Stimulated activated CD8-positive, alpha-beta memory T cell treated with anti-CD3 and anti-CD28 coated beads, Interleukin-7, amount 100 ng/mL, for 24 hours (primary cell): ENCODE measurements at places on chromosomes 5 and 9.

- no peak for DNase-seq
Observed at GRCh38 chr5:56686337-56687195, 128.8 kb upstream of the MAP3K1 start.

DNA sequence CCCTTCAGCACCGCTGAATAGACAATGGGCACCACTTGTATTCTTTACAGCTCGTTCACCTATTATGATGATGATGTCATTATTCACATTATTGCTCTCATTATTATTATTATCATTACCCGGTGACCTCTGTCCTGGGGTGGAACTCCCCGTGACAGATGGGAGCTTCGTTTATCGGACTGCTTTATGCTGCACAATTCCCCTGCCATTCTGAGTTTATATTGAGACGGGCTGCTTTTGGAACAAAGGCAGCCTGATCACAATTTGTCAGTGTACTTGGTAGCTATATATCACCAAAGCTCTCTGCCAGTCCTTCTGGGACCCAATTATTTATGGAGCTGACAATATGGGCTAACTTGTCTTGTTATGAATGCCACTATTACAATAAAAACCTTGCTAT is 1145.6 kb upstream of the WWC1 start:
- DNase-seq, result no peak

GRCh38 chr9:98747476-98747875 is 38.7 kb upstream of the GABBR2 start:
- no peak for DNase-seq

GRCh38 chr5:157855404-157855994 is 3.4 kb downstream of the CLINT1 start:
- no peak for DNase-seq

GRCh38 chr5:66516550-66516949 is 79.6 kb upstream of the MAST4 start:
- no peak for DNase-seq

DNA sequence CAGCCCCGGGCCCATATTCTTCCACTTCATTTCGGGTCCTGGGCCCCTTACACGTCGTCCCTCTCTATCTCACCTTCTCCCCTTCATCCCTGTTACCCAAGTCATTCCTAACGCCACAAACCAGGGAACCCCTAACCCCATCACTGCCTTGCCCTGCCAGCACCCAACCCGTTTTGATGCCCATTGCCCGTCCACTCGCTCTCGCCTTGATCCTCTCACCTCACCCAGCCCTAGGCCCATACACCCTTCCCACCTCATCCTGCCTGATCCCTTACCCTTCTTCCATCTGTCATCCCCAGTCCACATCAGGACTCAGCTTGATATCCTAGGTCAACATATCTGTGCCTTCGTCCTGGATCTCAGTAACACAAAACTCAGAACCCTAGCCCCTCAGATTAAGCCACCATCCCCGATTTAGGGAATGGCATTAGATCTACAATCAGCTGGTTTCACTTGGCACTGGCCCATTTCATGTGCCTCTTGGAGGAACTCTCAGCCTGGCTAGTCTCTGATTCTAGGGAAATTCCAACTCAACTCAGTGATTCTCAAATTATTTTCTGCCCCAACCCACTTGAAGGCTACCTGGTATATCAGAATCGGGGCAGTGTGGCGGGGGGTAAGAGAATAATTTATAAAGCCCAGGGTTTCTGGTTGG is 489 bp downstream of the CHMP5 start:
- DNase-seq, result no peak

DNA sequence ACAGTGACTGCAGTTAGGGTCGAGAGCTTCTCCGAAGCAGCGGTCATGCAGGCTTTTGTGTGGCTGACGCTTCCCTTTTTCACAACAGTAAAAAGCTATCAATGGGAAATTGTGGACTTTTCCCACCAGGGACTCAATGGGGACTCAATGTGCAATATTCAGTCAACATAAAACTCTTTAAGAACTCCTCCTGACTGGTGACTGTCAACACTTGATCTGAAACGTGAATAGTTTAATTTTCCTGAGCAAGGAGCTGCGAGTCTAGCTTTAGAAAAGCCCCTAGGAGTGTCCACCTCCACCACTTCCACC is 28.7 kb downstream of the EXOC3 start:
- no peak for DNase-seq

DNA sequence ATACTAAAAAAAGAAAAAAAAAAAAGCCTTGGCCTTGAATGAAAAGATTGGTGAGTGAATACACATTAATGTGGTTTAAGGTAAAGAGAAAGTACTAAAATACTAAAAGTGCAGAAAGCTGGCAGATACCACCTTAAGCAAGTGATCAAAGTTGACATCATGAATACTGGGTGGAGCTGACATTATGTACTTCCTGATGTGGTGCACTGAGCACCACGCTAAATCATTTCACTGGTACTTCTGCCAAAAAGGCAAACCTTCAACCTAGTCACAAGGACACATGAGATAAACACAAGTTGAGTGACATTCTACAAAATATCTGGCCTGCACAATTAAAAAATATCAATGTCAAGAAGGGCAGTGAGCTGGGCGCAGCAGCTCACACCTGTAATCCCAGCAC is 33.8 kb upstream of the PANK3 start:
- DNase-seq, result no peak

DNA sequence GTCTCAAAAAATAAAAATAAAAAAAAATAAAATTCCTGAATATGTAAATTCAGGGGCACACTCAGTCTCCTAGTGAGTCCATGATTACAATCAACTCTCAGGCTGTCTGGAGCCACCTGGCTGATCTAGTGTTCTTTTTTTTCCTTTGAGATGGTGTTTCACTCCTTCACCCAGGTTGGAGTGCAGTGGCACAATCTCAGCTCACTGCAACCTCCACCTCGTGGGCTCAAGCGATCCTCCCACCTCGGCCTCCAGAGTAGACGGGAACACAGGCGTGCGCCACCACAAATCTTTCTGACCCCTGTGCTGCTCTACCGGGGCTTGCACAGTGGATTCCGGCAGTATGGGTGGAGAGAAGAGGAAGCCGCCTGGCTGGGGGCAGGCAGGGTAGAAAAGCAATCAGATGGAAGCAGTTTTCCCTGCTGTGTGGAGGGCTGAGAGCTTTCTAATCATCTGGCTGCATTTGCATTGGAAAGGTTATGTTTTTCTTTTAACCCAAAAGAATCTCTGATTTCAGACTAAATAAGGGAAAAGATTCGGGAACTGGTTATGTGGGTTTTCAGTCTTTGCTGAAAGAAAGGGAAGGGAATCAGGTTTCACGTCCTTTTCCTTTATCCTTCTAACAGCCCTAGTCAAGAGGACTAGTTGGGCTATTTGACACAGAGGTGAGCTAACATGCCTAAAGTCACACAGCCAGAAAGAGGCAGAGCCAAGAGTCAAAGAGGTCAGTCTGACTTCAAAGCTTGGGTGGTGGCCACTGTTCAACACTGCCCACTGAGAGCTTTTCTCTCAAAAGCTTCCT is 26.3 kb upstream of the CORO2A start:
- DNase-seq, result no peak

- DNase-seq, result no peak
Observed at GRCh38 chr9:101993771-101994170, 255.3 kb upstream of the GRIN3A start.

DNA sequence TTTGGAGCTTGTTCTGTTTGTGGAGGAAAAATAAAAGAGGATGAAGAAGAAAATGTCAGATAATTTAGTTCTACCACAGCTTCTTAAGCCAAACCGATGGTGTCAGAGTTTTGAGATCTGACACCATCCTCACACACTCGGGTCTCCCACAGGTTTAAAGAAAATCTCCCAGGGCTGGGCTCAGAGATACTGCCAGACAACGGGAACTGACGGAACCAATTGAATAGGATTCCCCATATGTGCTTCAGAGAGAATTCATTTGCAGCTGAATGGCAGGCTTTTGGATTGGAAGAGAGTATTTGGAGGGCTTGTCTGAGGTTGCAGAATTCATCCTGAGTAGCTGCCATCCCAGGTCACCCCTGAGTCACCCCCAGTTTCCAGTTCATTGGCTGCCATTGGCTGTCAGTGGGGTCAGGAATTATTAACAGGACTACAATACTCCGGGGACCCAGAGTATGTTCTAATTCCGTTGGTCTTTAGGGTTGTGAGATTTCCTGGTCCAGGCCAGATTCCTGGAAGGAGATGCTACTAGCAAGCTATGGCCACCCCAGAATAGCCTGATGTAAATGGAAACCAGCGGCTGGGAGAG is 131.3 kb downstream of the PDZD2 start:
- DNase-seq, result no peak

- no peak for DNase-seq
Observed at GRCh38 chr9:134662143-134662876, 20.7 kb downstream of the COL5A1 start.

DNA sequence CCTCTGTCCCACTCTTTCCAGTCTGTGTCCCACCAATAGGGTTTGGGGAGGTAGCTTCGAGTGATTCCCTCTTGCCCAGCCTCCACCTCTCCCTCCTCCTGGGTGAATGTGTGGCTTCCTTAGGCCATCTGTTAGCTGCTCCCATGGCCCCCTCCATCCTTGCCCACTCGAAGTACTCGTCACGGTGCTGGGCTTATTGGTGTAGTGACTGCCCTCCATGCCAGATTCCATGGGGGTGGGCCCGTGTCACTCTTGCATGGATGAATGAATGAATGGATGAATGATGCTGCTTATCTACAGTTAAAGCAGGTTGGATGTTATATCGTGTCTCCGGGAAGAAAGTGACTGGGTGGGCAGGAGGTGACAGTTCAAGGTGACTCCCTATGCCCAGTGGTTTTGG is 19.1 kb downstream of the HMCN2 start:
- no peak for DNase-seq

- DNase-seq, result no peak
Observed at GRCh38 chr9:18260521-18260920, 213.4 kb upstream of the ADAMTSL1 start.

DNA sequence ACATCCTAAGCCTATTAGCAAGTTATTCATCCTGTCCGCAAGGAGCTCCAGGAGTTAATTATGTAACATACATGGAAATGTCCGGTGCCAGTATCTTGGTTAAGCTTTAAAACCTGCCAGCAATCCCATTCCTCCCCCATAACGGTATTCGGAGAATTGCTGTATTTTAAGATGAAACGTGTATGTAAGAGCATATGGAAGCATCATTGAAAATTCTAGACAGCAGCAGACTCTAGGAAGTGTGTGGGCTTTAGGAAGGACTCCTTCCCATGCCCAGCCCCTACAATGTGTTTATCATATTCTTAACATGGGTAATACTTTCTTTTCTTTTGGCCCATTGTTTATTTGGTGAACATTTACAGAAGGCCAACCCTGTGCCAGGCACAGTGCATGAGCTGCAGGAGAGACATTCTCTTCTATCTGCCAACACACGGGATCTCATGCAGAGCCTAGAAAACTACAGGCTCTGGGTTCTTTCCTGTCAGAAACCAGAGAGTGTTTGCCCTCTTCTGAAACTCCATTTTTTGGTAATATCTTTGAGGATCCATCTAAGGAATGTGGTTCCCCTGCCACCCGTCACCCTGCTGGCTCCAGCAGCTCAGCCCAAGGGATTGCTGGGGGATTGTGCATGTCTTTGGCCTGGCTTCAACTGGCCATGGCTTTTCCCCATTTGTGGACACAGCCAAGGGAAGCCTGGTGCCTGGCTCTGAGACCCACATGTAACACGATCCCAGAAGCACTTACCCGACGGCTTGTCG is 15.1 kb downstream of the ANGPTL2 start:
- no peak for DNase-seq

DNA sequence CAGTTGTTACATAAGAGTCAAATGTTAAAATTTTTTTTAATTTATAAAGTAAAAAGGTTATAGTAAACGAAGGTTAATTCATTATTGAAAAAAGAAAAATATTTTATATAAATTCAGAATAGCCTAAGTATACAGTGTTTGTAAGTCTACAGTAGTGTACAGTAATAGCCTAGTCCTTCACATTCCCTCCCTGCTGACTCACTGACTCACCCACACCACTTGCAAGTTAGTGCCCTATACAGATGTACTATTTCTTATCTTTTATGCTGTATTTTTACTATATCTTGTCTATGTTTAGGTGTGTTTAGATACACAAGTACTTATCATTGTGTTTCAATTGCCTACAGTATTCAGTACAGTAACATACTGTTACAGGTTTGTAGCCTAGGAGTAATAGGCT is 57.6 kb downstream of the MAMDC2 start:
- no peak for DNase-seq
